Left forelimb (tissue), 1 donor: ENCODE measurements at places on chromosomes 16 and 17.
A peak's percentile ranks its signal among the peaks of the same experiment; 100 is the strongest.

DNA sequence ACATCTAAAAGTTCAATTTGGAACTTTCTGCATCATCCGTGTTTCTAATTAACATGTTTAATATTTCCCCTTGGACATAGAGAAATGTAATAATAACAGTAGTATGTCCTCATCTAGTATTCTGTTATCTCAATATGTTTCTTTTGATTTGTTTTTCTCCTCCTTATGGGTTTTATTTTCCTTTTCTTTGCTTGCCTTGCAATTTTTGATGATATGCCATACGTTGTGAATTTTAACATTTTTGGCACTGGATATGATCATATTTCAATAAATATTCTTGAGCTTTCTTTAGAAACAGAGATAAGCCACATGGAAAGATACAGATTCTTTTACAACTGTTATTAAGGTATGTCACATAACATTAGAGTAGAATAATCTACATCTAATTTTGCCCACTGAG lies 1316.2 kb downstream of the CDH8 start:
- no peak for DNase-seq

DNA sequence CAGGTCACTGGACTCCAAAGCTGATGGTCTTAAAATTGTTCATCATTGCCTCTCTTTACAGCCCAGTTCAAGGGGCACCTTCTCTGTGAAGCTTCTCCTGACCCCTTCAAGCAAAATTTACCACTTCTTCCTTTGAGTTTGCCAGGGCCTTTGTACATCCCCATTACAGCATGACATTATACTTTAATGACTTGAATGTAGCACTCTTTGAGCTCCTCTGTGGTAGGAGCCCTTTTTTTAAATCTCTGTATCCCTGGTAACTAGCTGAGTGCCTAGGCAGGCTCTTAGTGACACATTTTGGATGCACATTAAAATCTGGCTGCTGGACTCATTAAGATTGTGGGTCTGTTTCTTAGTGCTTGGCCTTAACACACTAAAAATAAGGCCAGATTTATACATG lies 412.1 kb downstream of the CA10 start:
- no peak for DNase-seq

DNA sequence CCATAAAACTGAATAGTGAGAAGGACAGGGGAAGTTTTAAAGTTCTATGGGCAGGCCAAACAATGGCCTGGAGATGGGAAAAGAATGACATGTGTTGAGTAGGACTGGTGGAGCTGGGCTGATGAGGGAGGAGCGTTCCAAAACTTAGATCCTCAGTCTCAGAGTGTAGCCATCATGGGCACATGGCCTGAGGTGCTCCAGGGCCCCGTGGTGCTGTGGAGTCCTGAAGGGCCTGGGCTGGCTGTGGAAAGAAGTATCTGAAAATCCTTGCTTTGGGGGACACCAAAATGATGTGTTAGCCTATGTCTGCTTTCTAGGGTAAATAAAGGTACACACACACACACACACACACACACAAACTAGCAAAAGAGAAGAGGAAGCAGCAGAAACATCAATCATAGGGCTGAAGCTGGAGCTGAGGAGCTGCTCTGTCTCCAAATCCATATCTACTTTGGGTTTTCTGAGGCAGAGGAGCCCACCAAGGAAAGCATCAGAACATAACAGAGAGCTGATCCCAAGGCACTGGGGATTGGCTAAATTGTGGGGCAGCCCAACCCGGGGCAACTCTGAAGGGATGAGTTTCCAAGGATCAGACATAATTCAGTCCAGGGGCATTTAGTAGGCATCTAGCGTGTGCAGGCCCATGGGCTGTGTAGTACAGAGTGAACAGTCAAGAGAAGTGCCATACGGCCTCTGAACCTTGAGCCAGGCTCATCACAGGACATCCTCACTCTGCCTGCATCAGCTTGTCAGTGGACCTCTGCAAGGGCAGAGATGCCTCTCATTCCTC lies 85.2 kb downstream of the C16orf78 start:
- peak; percentile 4 for DNase-seq

- no peak for DNase-seq
Measured at GRCh38 chr16:49884033-49885015, 28.4 kb upstream of the ZNF423 start.

DNA sequence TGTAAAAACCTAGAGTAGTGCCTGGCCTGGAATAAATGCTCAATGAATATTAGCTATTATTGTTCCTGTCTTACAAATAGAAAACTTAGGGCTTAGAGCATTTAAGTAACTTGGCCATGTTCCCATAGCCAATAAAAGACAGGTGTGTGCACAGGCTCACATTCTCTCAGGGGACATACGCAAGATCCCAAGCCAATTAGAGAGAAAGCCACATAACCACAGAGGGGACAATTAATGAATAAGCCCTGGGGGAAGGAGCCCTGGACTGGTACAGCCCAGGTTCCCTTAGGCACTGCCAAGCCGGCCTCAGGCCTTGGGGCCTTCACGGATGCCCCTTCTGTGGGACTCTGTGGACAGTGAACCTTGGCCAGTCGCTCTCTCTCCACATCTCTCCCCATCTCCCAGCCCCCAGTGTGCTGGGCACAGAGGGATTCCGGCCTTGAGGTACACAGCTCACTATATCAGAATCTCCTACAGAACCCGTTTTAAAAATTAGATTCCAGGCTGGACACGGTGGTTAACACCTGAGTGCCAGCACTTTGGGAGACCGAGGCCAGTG lies 27.3 kb upstream of the ABCC12 start:
- DNase-seq: no peak

GRCh38 chr16:85465328-85466303 lies 147.5 kb upstream of the GSE1 start:
- no peak for DNase-seq

- DNase-seq: peak; percentile 92
Measured at GRCh38 chr16:30571445-30572322, at the start of gene ZNF688. ZNF688 (minus strand) TSS chr16:30571714; CDS start chr16:30571629, 85 bp downstream.

- no peak for DNase-seq
Measured at GRCh38 chr17:76515274-76515949, 14.2 kb upstream of the RHBDF2 start.

DNA sequence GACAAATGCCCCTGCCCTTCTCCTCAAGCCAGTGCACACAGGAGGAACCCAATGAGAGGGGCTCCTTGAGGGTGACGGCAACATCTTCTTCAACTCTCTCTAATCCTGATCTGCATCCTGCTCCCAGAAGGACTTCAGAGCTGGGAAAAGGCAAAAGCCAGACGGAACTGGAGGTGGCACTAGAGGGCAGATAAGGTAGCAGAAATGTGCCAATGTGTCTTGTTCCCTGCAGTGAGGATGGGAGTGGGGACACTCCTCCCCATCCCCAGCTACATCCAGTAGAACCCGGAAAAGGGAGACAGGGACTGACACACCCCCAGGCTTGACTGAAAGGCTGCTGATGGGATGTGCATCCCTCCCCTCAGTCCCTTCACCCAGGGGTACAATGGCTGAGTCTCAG lies 28.5 kb downstream of the SRCIN1 start:
- DNase-seq: no peak

DNA sequence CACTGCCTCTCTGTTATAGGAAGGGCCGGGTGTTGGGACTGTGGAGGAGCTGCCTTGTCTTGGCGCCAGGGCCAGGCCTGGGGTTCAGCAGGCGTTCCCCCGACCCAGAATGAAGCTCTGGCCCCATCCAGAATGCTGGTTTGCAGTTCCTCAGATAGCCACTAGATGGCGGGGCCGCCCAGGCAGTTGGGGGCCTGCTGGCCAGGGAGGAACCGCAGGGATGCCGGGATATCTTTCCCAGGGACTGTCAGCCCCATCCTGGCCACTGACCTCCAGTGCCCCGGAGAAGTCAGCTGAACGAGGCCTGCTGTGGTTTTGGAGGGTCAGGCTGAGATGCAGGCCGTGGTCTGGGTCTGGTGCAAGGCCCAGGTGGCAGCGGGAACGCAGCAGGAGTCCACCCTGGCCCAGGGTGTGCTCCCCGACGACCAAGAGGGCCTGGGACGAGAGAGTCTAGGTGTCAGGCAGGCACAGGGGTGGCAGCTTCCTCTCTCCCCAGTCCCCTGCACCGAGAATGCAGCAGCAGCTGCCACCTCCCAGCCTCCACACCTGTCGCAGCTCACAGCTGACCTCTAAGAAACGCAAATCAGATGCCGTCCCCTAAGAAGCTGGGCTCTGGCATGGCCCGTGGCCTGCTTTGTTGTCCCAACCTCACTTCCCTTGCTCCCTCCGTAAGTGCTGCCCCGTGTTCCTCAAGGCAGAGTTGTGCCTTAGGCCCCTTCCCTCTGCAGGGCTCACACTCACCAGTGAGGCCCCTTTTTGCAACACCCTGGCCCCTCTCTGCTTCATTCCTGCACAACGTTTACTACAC lies 51.2 kb downstream of the RMI2 start:
- peak; percentile 87 for DNase-seq

- DNase-seq: no peak
Measured at GRCh38 chr17:59807892-59808509, 84.7 kb downstream of the TUBD1 start.

GRCh38 chr17:64230791-64231408 lies 32.2 kb downstream of the TEX2 start:
- DNase-seq: no peak

DNA sequence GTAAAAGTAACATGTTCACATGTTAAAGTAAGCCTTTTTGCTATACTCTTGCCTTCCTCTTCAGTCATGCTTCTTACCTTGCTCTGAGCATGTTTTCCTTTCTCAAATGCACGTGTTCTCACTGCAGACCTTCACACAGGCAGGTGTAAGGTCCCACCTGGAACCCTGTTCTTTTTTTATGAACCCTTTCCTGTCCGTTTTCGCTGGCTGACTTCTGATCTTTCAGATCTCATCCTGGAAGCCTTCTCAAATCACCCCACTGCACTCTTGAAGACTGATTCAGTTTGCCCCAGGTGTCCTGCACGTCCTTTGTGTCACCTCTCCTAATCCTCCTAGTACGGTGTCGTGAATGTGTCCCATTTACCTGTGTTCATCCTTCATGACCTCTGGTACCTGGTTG lies 313.6 kb downstream of the SNX29 start:
- DNase-seq: no peak

GRCh38 chr16:2967211-2967631 lies 1.9 kb upstream of the PAQR4 start:
- DNase-seq: no peak

DNA sequence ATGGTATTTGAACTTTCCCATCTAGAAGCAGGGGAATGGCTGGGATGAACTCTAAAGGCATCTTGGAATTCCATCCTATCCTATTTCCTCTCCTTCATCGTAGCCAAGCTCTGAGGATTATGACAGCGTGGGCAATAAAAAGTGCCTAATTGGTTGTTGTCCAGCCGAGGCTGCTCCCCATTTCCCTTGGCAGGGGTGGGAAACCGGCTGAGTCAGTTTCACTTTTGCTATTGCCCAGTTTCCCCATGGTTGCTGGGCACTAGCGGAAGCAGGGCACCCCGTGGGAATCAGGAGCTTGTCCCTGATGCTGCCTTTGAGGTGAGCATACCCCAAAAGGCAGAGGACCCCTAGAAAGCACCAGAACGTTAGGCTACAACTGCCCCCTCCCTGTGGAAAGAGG lies 13.8 kb upstream of the SP2 start:
- no peak for DNase-seq

DNA sequence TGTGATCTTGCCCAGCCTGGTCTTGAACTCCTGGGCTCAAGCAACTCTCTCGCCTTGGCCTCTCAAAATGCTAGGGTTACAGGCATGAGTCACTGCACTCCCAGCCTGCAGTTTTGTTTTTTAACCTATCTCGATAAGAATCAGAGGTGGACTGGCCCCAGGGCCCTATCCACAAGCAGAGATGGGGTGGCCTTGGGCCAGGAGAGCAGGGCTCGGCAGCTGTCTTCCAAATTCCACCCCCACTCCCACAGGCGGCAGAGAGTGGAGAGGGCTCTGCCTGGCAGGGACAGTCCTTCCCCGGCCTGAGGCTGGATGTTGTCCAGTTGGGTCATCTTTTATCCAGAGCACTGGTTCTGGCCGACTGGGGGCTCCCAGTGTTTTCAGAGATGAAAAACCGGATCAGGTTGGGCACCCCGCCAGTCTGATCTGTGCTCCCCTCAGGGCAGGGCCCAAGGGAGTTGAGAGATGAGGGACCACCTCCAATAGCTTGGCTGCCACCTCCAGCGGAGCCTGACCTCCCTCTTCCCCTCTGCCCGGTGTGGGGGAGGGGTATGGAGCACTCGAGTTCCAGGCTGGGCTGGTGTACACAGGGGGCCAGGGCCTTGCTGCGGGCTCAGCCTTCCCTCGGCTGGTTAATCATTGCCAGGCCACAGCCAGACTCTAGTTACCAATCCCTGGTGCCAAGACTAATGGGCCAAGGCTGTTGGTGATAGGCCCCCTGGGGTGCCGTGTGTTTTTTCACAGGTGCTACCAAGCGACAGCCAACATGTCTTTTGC lies 30.3 kb upstream of the MYO15B start:
- no peak for DNase-seq

GRCh38 chr17:78694805-78695531 lies 87.1 kb downstream of the CYTH1 start:
- DNase-seq: no peak

GRCh38 chr16:14635395-14636165 lies 2.8 kb downstream of the BFAR start:
- DNase-seq: no peak

GRCh38 chr16:47586121-47586520 lies 125.0 kb downstream of the PHKB start:
- DNase-seq: no peak

DNA sequence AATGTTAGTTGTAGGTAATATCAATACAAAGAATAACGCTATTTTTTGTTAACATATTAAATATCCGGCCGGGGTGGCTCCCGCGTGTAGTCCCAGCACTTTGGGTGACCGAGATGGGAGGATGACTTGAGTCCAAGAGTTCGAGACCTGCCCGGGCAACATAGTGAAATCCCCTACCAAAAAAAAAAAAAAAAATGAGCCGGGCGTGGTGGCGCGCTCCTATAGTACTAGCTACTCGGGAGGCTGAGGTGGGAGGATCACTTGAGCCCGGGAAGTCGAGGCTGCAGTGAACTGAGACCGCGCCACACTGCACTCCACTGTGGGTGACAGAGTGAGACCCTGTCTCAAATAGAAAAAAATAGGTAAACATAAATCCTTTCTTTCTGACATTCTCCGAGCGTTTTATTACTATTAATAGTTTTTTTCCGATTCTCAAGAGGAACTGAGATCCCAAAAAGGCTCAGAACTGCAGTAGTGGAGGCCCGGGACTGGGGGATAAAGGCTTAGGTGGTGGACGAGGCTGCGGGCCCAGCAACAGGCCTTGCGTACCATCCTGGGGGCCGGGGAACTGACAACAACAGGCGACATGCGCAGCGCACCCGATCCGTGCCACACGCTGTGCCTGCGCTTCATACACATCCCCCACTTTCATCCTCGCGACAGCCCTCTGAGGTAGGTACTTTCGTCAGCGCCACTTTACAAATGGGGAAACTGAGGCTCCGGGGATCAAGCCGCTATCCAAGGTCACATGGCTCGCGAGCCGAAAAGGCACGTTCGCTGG lies 919 bp downstream of the N4BP1 start:
- DNase-seq: peak; percentile 33

GRCh38 chr17:66435182-66435581 lies 132.8 kb downstream of the PRKCA start:
- DNase-seq: no peak

- DNase-seq: no peak
Measured at GRCh38 chr17:47057830-47058229, 78.8 kb upstream of the RPRML start.

GRCh38 chr17:18006495-18007239 lies 32.3 kb downstream of the ATPAF2 start:
- DNase-seq: no peak
